Esophagus muscularis mucosa (tissue), 4 donors: ENCODE measurements at places on chromosomes 12 and 14. TPM values are rescaled to one million over a fixed set of nuclear protein-coding genes. Genes with fewer than 3 reads are reported as not detected.

DNA sequence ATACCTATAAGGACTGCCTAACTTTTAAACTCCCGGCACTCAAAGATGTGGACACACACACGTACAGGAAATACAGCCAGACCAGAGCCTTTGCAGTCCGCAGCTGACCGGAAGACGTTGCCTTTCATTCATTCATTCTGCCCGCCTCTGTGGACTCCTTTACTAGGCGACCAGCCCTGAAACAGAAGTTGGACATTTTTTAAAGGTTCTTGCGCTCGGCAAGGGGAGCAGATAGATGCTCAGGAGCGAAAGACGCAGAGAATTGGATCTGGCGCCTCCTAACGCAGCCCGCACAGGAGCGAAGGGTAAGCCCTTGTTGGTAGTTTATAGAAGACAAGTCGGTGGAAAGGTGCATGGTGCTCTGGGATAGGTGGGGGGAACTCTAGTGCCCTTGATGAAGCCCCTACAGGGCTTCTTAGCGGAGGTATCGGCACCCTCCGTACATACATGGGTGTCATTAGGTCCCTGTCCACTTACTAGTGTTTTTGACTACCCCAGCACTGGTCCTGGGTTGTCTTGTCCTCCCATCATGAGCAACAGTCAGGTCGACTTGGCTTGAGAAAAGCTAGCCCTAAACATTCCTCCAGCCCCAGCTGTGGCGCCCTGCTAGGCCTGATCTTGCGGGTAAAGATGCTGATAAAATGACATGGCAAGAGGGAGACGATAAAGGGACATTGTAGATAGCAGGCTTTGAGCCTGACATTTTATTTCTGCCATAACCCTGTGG, at the start of gene KDM2B:
Gene KDM2B (minus strand): TSS at position 65 of the 727 bp plus-strand sequence. CDS start 112 bp downstream, outside the sequence.
- peak within 1 kb of the TSS; percentile 90 for H3K4me3 ChIP-seq
- no peaks in the 10 kb centered on the region for H3K27me3 ChIP-seq
- H3K4me1 ChIP-seq, result peaks cover 53% of the 10 kb centered on the region
- peak within 1 kb of the TSS; percentile 91 for H3K27ac ChIP-seq
- no peak for DNase-seq
- H3K36me3 ChIP-seq, result no peaks in the 10 kb centered on the region

GRCh38 chr12:101696251-101697196, 916 bp upstream of the CHPT1 start:
- H3K4me3 ChIP-seq, result peak overlapping the region; percentile 91
- peak overlapping the region; percentile 95 for H3K27ac ChIP-seq
- DNase-seq, result no peak
- H3K36me3 ChIP-seq, result no peaks in the 10 kb centered on the region
- no peaks in the 10 kb centered on the region for H3K27me3 ChIP-seq
- H3K4me1 ChIP-seq, result peaks cover 52% of the 10 kb centered on the region

- DNase-seq, result no peak
- no peak overlapping the region for H3K27ac ChIP-seq
- H3K4me3 ChIP-seq, result no peak overlapping the region
- H3K4me1 ChIP-seq, result no peaks in the 10 kb centered on the region
Measured at GRCh38 chr12:28884904-28885679, 264.0 kb upstream of the FAR2 start.

- no peaks in the 10 kb centered on the region for H3K4me1 ChIP-seq
- H3K27me3 ChIP-seq, result no peaks in the 10 kb centered on the region
- no peaks in the 10 kb centered on the region for H3K36me3 ChIP-seq
- H3K4me3 ChIP-seq, result no peak overlapping the region
Measured at GRCh38 chr12:79174626-79175025, 310.1 kb downstream of the SYT1 start.

DNA sequence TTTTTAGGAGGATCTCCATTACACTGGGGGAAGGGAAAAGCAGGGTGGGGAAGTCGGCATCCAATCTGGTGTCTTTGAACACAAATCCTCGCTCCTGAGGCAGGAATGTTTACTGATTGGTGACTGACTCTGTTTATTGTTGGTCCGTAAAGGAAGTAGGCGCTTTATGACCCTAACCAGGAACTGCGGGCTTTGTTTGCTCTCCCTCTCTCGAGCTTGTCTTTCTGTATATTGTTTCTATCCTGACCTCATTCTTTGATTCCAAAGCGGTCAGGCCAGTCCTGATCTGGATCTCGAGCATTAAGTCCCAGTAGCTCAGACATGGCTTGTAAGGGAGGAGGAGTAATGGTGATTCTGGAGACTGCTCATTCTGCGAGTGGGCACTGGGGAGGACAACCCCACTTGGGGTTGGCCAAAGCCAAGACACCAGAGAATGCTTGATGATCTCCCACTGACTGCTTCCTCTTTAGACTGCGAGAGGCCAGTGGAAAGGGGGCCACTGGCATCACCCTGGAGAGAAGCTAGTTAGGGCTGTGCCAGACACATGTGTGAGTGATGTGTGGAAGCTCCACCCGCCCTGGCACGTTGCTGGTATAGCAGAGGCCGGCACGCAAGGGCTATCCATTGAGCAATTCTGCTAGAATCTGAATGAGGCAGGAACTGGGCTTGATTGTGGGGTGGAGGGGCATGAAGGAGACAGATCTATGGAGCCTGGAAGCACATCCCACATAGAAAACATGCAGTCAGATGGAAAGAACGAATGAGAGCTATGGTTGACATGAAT, 194.6 kb downstream of the PAX9 start:
- no peak overlapping the region for H3K27ac ChIP-seq
- H3K4me3 ChIP-seq, result no peak overlapping the region
- H3K4me1 ChIP-seq, result peaks cover 3% of the 10 kb centered on the region
- H3K27me3 ChIP-seq, result no peaks in the 10 kb centered on the region
- DNase-seq, result no peak

GRCh38 chr14:25943329-25943728, 654.5 kb downstream of the NOVA1 start:
- no peak overlapping the region for H3K27ac ChIP-seq
- no peaks in the 10 kb centered on the region for H3K36me3 ChIP-seq
- no peaks in the 10 kb centered on the region for H3K4me1 ChIP-seq
- DNase-seq, result no peak

GRCh38 chr12:95790033-95790916, at the start of gene NTN4:
Gene NTN4 (minus strand): TSS chr12:95790764. CDS start chr12:95790309, 455 bp downstream.
- peak within 1 kb of the TSS; percentile 93 for H3K4me3 ChIP-seq
- peaks cover 11% of the 10 kb centered on the region for H3K36me3 ChIP-seq
- no peak for DNase-seq

- H3K36me3 ChIP-seq, result peaks cover 60% of the 10 kb centered on the region
- H3K27ac ChIP-seq, result no peak overlapping the region
- no peaks in the 10 kb centered on the region for H3K27me3 ChIP-seq
- no peaks in the 10 kb centered on the region for H3K4me1 ChIP-seq
- no peak overlapping the region for H3K4me3 ChIP-seq
Measured at GRCh38 chr12:55687746-55688145, 20.0 kb downstream of the ITGA7 start.

- no peaks in the 10 kb centered on the region for H3K36me3 ChIP-seq
- peak overlapping the region; percentile 27 for H3K27ac ChIP-seq
- H3K4me1 ChIP-seq, result no peaks in the 10 kb centered on the region
- H3K4me3 ChIP-seq, result no peak overlapping the region
- H3K27me3 ChIP-seq, result no peaks in the 10 kb centered on the region
- DNase-seq, result no peak
Measured at GRCh38 chr14:104168603-104169002, 30.2 kb downstream of the KIF26A start.

DNA sequence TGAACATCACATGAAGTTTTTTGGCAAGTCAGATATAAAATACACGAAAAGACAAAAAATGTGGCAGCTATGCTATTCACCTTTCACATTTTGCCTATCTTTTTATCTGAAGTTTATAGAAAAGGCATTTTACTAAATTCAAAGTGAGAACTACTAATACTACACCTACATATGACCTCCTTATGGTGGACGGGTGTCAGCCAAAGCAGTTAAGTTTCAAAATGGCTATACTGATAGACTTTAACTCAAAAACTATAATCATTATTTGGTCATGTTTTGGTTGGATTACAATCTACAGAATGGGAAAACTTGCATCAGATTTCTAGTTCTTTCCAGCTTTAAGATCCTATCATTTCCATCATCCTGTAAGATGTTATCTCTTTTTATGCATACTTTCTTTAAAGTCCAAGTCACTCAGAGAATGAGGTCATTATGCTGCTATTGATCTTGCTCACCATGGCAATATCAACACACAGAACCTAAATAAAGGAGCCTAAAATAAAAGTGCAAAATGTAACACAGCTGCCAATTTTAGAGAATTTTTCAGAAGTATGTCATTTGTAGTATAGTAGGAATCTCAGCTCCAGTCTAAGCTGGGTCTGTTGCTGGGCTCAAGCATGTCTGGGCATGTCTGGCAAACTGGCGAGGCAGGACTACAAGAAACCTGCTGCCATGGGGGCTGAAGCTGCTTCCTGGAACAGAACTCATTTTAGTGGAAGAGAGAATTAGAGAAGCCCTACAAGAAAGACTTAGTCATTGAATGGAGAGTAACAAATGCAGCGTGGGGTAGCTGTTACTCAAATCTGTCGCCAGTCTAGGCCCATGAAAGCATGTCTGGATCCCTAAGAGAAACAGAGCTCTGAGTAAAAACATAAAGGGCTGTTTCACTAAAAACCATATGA, 7.6 kb upstream of the AEBP2 start:
- H3K27me3 ChIP-seq, result no peaks in the 10 kb centered on the region
- DNase-seq, result no peak
- H3K4me1 ChIP-seq, result no peaks in the 10 kb centered on the region
- no peaks in the 10 kb centered on the region for H3K36me3 ChIP-seq
- no peak overlapping the region for H3K4me3 ChIP-seq
- peak overlapping the region; percentile 20 for H3K27ac ChIP-seq

DNA sequence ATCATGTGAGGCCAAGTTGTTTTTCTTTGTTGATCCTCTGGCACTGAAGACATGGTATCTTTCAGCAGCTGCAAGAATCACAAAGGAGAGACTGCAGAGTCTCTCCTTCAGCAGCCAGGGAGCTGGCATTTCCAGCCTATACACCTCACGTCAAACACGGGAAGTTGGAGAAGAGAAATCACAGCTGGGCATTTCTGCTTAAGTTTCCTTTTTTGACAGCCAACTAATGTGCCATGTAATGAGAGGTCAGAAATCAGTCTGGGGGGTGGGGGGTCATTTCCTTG, 28.3 kb downstream of the PHLDA1 start:
- H3K27me3 ChIP-seq, result no peaks in the 10 kb centered on the region
- no peak for DNase-seq
- H3K4me3 ChIP-seq, result no peak overlapping the region
- H3K27ac ChIP-seq, result no peak overlapping the region
- H3K4me1 ChIP-seq, result no peaks in the 10 kb centered on the region
- no peaks in the 10 kb centered on the region for H3K36me3 ChIP-seq

DNA sequence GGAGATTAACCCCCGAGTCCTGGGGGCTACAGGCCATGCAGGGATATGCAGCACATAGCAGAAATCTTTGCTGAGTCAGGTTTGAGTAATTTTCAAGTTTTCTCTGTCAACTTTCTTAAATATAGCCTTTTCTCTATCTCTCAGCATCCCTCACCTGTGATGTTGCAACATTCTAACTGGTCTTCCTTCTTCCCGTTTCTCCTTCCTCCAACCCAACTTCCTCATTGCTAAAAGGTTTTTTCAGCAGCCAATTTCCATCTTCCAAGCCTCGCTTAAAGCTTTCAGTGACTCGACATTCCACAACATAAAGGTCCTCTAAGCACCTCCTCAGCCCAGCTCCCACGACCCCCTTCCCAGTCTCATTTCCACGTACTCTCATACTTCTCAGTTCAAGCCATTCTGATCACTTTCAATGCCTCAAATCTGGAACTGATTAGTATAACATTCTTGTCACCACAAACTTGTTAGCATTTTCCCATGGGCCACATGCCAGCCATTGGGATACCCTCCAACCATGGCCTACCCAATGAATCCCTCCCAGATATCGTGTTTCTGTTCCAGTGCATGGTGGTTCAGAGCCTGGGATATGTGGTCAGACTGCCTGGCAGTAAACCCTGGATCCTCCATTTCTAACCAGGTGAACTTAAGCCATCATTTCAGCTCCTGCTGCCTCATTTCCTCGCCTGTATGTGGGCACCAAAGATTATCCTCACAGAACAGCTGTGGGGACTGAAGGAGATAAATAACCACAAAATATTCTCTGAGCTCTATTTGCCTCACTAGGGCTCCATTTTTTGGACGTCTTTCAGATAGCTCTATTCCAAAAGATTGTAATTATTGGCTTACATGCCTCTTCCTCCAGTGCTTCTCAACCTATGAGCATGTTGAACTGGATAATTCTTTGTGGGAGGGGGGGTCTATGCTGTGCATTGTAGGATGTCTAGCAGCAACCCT, 65.8 kb downstream of the KCNK10 start:
- H3K36me3 ChIP-seq, result no peaks in the 10 kb centered on the region
- H3K27ac ChIP-seq, result no peak overlapping the region
- no peaks in the 10 kb centered on the region for H3K27me3 ChIP-seq
- DNase-seq, result no peak

GRCh38 chr12:78871566-78871965, 7.0 kb downstream of the SYT1 start:
- H3K27me3 ChIP-seq, result no peaks in the 10 kb centered on the region
- no peak for DNase-seq
- H3K4me3 ChIP-seq, result no peak overlapping the region
- H3K4me1 ChIP-seq, result peaks cover 3% of the 10 kb centered on the region

DNA sequence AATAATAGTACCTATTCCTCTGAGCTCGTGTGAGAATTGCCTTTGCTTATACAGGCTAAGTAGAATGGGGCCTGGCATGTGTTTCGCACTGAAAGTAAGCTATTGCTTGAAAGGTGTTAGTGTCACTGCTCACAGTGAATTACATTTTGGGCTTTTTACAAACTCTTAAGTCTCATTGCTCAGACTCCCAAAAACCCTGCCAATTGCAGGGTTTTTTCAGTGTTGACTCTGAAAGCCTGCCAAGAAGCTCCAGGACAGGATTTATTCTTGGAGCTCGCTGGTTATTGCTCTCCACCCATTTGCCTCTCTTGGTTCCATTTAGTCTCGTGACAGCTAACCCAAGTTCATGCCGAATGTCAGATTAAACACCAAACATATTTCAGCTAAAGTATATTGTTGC, 39.8 kb downstream of the NOPCHAP1 start:
- H3K27me3 ChIP-seq, result no peaks in the 10 kb centered on the region
- no peak for DNase-seq
- no peaks in the 10 kb centered on the region for H3K36me3 ChIP-seq

DNA sequence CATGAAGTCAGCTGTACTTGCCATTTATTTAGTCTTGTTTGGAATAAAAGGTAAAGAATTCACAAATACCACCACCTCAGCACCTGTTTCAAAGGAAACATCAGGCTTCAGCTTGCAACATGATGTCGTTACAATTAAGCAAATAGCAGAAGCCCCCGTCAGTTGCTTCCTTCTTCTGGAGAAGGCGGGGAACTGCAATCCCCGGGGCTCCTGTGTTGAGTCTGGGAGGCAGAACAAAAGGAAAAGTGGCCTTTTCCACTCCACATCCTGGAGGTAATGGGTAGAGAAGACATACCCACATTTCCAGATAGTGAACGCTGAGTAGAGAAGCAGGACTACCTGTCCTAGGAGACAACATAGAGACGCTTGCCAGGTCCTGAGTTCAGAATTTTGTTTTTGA, 92.8 kb downstream of the DNAH10 start:
- no peak overlapping the region for H3K27ac ChIP-seq
- H3K4me3 ChIP-seq, result no peak overlapping the region
- DNase-seq, result no peak
- H3K27me3 ChIP-seq, result no peaks in the 10 kb centered on the region
- H3K4me1 ChIP-seq, result no peaks in the 10 kb centered on the region

GRCh38 chr12:89051065-89051677, 301.1 kb downstream of the DUSP6 start:
- H3K27me3 ChIP-seq, result no peaks in the 10 kb centered on the region
- peak; percentile 42 for DNase-seq
- H3K4me3 ChIP-seq, result no peak overlapping the region
- no peaks in the 10 kb centered on the region for H3K4me1 ChIP-seq

Gene HNF1A
- total RNA-seq, result not detected

Gene KRT85
- total RNA-seq, result not detected

Gene PTCSC3
- total RNA-seq, result not detected

Gene E2F7
- not detected for total RNA-seq

Gene SLC6A13
- not detected for total RNA-seq

Gene CELA1
- not detected for total RNA-seq

Gene RPS6KL1
- 5.3 TPM for total RNA-seq
